ENCODE measurements at places on chromosomes 11 and 22.
A peak's percentile ranks its signal among the peaks of the same experiment; 100 is the strongest.

DNA sequence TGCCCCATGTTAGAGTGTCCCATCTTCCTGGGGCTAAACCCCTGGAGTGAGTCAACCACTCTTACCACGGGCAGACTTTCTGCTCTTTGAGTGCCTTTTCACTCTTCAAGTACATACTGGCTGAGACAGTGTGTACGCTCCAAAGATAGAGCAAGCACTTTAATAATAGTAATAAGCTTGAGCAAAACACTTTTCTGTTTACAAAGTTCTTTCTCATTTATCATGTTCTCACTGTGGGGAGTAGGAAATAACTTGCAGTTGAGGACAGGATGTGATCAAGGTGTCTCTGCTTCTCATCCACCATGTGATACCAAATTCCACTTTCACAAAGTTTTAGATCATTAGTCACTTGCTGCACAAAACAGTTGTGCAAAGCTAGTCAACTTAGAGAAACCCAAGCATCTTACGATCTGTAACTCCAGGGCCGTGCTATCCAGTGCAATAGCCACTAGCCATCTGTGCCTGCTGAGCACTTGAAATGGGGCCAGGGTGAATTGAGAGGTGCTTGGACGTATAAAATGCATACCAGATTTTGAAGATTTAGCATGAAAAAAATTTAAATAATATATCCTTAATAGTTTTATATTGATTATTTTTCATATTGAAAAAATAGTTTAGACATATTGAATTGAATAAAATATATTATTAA, 135.3 kb downstream of the KIF18A start:
- no peak for DNase-seq

GRCh38 chr11:65373839-65374580, 8.4 kb downstream of the SLC25A45 start:
- DNase-seq = no peak

DNA sequence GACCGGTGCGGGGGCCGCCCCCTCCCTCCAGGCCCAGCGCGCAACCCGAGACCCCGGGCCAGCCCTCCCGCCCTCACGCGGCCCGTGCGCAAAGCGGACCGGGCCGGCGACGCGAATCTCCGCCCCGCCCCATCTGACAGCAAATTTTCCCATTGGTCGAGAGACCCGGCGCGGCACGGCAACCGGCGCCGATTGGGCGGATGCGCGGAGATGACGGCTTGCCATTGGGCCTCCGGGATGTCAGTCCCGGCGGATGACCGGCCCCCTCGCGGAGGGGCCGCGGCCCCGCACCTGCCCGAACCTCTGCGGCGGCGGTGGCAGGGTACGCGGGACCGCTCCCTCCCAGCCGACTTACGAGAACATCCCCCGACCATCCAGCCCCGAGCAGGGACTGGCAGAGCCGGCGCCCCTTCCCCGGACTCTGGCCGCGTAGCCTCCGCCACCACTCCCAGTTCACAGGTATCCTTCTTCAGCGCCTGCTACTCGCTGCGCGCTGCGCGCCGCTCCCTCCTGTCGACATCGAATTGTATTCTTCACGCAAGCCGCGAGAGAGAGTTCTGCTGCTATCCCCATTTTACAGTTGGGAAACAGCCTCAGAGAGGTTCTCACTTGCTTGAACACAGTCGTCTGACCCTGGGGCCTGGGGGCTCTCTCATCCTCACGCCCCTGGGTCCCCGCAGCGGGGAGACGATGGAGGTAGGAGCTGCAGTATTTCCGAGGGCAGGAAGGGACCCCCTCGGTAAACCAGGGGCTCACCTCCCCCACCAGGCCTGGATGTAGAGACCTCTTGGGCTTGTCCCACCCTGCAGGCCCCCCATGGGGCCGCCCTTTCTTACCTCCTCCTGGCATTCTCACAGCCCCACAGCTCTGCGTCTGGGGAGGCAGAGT, at the start of gene ARVCF:
TSS of gene ARVCF (minus strand) at position 90 of the 888 bp plus-strand sequence. CDS start 26,029 bp downstream, outside the sequence.
- peak; percentile 80 for DNase-seq

GRCh38 chr11:19739872-19740271, 27.2 kb downstream of the NAV2 start:
- DNase-seq = peak; percentile 10

- DNase-seq = no peak
Observed at GRCh38 chr11:30474151-30474954, 111.8 kb downstream of the MPPED2 start.

DNA sequence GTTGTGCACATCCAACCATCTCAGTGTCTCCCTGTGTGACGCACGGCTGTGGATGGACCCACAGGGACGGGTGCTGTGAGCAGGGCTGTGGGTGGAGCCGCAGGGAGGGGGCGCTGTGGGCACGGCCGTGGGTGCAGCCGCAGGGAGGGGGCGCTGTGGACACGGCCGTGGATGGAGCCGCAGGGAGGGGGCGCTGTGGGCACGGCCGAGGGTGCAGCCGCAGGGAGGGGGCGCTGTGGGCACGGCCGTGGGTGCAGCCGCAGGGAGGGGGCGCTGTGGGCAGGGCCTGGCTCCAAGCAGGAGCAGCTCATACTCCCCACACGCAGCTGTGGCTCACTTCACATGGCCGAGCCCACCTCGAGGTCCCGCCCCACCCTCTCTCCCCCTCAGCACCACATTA, 6.0 kb upstream of the MAPK11 start:
- no peak for DNase-seq

All from NCI-H2171 treated with DMSO at 0.1 percent for 48 hours (cell line).